Mucosa of descending colon (tissue), 3 donors: ENCODE measurements at places on chromosomes 7 and 10. TPM values are rescaled to one million over a fixed set of nuclear protein-coding genes. Genes with fewer than 3 reads are reported as not detected.

The UTF1 gene
- not detected for total RNA-seq

The CALML5 gene
- not detected for total RNA-seq

The ASZ1 gene
- total RNA-seq, result not detected

The ASB4 gene
- 0.13 TPM for total RNA-seq

The ACHE gene
- 41.4 TPM for total RNA-seq
